ENCODE measurements at places on chromosomes 12 and 14.
A peak's percentile ranks its signal among the peaks of the same experiment; 100 is the strongest.

- no peak for DNase-seq
These were observed 111.7 kb downstream of the EFCAB11 start for GRCh38 chr14:89842837-89843236.

GRCh38 chr12:46359667-46360280 is 12.8 kb downstream of the SLC38A2 start:
- no peak for DNase-seq

DNA sequence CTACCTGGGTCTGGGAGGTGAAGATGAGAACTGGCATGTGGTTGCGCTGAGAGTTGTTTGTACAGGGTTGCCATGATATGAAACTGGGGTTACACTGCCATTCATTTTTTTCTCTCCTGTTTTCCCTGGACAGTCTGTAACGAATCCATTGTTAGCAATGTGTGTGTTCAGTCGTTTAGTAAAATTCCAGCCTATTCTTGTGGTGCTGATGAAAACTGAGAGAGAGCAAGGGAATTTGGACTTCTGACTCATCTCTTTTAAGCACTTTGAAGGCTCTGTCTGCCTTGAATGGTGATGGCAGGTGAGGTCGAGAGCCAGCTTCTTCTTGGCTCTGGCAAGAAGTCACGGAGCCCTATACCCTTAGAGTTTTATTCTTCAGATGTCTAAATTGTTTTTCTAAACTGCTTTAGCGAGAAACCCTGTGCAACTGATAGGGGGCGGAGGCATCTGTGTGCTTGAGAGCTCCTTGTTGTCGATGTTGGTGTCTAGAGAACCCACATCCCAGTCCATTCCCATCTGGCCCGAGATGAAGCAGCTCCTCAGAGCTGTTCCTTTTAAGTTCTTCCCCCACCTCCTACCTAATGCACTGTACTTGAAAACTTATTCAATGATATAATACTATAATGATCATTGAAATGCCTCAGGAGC is 204.4 kb downstream of the TMX1 start:
- no peak for DNase-seq

- DNase-seq: no peak
These were observed 92.9 kb downstream of the SPTSSA start for GRCh38 chr14:34368971-34369647.

GRCh38 chr14:40318211-40318719 is 886.0 kb upstream of the FBXO33 start:
- no peak for DNase-seq

DNA sequence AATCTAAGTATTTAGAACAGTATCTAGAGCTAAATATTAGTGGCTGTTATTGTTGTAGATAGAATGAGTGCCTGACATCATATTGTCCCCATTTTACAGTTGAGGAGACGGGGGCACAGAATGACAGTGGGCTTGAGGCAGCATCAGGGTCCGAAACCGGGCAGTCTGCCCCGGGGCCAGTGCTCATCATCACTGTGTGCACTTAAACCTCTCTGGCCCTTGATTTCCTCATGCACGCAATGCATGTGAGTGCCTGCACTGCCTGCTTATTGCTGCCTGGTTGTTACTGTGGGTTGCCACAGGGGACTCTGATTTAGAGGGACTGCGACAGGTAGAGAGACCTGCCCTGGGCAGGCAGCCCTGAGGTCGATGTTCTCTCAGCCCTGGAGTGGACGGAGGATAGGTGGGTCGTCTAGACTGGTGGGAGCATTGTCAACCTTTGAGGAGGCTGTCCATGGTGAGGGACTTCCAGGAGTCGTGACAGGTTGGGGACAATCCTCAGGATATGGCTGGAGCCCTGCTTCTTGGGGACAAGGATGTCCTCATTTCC is 9.8 kb downstream of the ACVRL1 start:
- no peak for DNase-seq

- no peak for DNase-seq
These were observed 106.3 kb downstream of the ST8SIA1 start for GRCh38 chr12:22228022-22228875.

GRCh38 chr14:98069712-98070171 is 1202.3 kb downstream of the BCL11B start:
- no peak for DNase-seq

DNA sequence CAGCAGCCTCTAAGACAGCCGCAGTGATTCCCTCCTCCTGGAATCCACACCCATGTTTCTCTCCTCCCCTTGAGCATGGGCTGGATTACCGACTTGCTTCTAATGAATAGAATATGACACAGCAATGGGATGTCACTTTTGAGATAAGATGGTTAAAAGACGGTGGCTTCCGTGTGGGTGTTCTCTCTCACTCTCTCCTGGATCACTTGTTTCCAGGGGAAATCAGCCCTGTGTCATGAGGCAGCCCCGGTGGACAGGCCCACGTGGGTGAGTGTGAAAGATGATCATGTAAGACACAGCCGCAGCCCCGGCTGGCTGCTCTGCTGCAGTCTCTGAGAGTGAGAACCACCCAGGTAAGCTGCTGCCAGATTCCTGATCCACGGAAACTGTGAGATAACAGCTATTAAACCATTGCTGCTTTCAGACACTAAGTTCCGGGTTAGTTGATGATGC is 10.7 kb downstream of the MOAP1 start:
- DNase-seq: no peak

DNA sequence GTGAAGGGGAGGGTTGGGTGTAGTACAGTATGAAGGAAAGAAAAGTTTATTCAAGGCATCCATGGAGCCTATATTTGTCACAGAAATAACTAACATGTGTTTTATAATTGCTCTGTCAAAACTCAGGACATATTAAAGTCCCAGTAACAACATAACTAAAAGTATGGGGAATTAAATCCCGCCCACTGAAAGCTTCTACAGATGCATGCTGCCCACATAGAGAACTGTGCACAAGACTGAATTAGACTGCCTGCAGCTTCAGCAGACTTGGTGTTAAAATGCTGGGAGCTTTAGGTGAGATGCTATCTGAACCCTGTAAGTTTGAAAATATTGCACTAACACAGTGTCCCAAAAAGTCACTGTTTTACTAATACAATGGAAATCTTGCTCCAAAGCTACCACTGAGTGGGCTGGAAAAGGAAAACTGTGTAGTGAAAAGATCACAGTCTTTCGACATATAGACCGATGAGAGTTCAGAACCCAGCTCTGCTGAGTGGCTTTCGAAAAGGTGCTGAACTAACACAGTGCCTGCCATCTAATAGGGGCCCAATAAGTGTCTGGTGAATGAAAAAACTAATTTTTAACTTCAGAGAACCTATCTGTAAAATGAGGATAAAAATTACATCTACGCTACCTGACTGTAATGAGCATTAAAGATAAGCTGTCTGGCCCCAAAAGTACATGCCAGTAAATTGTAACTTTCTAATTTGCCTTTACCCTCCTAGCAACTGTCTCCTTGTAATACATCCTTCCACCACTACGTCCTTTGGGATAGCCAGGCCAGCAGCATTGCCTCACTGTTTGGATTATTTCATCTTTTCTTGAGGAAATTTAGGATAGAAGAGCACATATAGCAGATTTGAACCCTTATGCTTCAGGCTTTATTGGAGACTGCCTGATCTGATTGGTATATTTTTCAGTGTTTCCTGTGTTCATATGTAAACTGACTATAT is 237.6 kb downstream of the BCAT1 start:
- no peak for DNase-seq

GRCh38 chr14:51581017-51581881 is 70.5 kb upstream of the FRMD6 start:
- DNase-seq: no peak

DNA sequence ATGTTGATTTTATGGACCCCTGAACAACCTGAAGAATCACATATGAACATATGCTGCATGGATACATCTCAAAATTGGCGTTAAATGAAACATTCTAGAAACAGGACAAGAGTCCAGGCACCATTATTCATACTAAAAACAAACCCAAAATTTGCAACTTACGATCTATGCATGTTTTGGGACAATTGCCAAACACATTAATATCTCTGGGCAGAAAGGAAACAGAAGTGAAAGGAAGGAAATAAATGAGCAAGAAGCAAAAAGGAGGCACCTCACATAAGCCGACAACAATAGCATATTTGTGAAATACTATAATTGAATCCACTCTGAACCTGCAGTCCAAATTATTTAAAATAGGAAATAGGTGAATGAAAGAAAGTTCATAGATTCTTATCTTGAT is 1505.3 kb downstream of the AACS start:
- DNase-seq: no peak

DNA sequence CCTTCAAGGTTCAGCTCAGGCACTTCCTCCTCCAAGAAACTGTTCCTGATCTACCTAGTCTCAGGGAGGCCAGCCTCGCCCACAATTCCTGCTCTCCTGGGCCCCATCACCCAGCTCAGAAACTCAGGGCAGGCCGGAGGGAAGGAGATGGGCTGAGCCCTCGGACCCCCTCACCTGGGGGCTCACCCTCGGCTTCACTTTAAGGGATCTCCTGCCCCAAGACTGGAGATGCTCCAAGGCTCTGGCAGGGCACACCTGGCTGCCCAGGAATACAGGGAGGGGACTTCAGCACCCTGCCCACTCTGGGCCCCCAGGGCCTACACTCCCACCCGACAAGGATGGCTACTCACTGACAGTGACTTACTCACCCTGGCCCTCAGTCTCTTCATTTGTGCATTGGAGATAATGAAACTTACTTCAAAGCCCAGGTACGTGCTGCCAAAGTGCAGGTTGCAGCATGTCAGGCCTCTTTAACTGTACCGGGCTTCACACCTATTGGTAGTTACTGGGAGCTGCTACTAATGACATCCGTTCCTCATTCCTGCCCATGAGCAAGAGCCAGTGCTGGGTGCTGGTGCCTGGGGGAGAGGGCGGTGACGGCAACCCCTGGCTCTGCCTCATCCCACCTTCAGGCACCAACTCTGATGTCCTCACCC is 21.0 kb upstream of the PPP1R13B start:
- DNase-seq: no peak

GRCh38 chr12:40727774-40728483 is 35.7 kb downstream of the CNTN1 start:
- DNase-seq: no peak

GRCh38 chr12:66036317-66036716 is 94.2 kb downstream of the LLPH start:
- no peak for DNase-seq

GRCh38 chr12:119692997-119693396 is 25.1 kb downstream of the PRKAB1 start:
- no peak for DNase-seq

GRCh38 chr12:3129301-3130056 is 52.3 kb downstream of the TSPAN9 start:
- DNase-seq: no peak

DNA sequence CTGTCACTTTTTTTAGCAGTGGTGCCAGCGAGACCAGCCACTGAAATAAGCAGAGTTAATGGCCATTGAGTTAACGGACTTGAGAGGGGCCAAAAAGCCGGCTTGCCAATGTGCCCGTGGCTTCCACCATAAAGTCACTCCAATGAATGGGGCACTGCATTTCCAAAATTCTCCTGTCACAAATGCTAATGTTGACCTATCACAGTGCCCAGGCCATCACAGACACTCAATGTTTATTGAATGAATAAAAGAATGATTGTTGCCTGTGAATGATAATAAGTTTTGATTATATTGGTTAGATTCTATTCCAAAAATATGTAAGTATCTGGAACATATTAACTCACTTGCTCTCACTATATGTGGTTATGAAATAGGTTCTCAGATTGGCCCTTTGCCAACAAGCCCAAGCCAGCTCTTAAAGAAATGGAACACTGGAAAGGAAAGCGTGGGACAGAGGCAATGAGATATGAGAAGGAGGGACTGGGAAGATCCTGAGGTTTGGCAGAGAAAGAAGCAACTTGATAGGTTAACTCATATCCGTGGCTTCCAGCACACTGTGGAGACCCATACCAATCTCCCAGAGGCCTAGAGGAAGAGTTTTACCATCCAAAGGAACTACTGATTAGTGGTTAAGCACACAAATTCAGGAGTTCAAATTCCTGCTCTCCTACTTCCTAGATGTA is 108.7 kb downstream of the BTG1 start:
- DNase-seq: no peak

GRCh38 chr12:19542606-19543005 is 103.3 kb downstream of the AEBP2 start:
- no peak for DNase-seq

DNA sequence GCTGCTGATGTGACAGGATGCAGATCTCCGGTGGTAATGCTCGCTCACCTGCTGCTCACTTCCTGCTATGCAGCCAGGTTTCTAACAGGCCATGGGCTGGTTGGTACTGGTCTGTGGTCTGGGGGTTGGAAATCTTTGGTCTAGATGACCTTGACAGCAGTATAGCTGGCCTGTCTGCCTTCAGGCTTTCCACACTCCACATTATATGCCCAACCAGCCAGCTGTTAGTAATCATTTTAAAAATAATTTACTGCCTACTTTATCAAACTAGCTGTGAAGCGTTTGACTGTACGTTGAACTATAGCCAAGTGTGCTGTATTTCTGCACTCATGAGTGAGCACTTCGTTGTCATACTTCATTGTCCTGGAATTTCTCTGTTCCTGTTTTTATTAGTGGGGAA is 424.0 kb upstream of the GARIN6 start:
- DNase-seq: no peak

- DNase-seq: peak; percentile 92
These were observed 60.7 kb downstream of the PLEKHG3 start for GRCh38 chr14:64764641-64765520.

DNA sequence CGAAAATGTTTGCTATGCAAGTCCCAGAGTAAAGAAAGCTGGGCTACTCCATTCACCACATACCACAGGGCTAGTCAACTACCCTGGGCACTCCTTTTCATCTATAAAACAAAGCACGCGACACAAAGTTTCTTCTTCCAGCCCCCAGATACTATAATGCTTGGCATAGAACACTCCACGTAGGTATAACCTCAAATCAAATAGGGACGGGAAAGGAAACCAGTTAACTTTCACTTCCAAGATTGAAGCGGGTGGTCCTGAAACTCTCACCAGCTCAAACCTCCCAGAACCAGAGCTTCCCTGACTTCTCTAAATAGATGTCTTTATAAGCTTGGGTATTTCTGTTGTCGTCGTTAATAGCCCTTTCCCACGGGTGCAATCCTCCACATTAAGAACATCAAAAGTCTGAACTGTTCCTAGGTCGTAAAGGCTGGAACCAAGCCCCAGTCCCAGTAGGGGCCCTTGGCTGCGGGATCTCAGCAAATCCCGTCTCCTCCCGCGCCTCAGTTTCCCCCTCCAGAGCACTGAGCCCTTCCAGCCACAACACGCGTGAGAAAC is 647 bp downstream of the LGMN start:
- no peak for DNase-seq

GRCh38 chr12:109723311-109723881 is 9.8 kb downstream of the FAM222A start:
- DNase-seq: no peak

DNA sequence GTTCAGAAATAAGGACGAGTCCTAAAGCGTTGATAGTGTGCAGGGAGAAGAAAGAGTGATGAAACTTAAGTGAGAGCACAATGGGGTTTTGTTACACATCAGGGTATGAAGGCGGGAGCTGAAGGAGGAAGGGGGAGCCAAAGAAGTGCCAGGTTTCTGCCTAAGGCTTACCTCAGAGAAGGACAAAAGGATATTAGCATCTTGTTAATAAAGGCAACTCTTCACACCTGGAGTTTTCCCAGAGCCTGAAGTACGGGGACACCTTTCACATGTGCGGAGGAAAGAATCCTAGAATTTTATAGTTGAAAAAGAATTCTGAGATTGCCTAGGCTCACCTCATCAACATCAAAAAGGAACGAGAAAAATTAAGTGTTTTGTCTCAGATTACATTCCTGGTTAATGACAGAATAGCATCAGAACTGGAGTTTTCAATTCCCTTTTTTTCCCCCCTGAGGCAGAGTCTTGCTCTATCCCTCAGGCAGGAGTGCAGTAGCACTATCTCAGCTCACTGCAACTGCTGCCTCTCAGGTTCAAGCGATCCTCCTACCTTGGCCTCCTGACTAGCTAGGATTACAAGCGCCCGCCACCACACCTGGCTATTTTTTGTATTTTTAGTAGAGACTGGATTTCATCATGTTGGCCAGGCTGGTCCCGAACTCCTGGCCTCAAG is 2.2 kb upstream of the SAV1 start:
- no peak for DNase-seq

All from spleen (tissue), 13 donors.